ENCODE measurements at places on chromosomes 7 and 10. TPM values are rescaled to one million over a fixed set of nuclear protein-coding genes. Genes with fewer than 3 reads are reported as not detected.

The PRKAG2 gene
- total RNA-seq = 32.3 TPM

The DDX21 gene
- total RNA-seq = 83.9 TPM

The KIN gene
- 9.5 TPM for total RNA-seq

The RPEL1 gene
- total RNA-seq = not detected

The CPA4 gene
- not detected for total RNA-seq

The RBP3 gene
- total RNA-seq = not detected

The TAS2R5 gene
- total RNA-seq = 2.0 TPM

The PON1 gene
- total RNA-seq = 0.29 TPM

The SAMD8 gene
- total RNA-seq = 41.3 TPM

All from breast epithelium (tissue), 4 donors.